ENCODE measurements at places on chromosomes 2 and 18. TPM values are rescaled to one million over a fixed set of nuclear protein-coding genes. Genes with fewer than 3 reads are reported as not detected.

GRCh38 chr2:68548396-68548795, 81.0 kb downstream of the APLF start:
- DNase-seq: no peak

GRCh38 chr18:10526561-10526949, 728 bp downstream of the NAPG start:
- DNase-seq: no peak

CAVIN2 gene
- not detected for total RNA-seq

DNA sequence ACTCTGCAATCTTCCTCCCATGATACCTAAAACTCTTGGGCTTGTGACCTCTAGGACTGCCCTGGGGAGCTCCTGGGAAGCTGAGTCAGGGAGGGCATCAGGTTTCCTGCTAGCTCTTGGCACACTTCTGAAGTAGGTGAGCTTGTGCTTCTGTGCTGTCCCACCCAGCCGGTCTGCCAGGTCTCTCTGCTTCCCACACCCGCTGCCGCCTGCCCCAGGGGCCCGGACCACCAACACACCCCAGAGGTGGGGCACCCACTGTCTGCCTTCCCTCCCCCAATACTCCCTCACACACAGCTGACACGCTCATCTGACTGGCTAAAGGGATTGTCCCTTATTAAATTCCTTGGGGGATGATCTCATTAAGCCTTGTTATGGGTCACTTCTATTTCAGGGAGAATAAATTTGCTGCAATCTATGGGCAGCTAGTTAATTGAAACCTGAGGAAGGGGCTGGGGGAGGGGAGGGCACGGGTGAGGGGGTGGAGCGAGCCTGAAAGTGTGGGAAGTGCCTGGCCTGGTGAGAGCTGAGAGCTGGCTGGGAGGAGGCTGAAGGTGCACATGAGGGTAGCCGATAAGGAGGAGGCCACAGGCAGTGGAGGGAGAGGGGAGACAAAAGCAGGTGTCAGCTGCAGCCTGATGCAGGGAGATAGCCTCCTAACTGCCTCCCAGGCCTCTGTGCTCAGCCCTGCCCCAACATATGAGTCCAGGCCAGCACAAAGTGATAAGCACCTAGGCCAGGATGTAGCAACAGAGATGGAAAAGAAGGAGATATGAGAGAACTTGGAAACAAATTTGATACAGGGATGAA, 48.8 kb downstream of the HAUS1 start:
- DNase-seq: no peak

SERPINB3 gene
- not detected for total RNA-seq

GRCh38 chr2:181771356-181771755, 91.0 kb upstream of the NEUROD1 start:
- DNase-seq: no peak

RBKS gene
- total RNA-seq: 0.86 TPM

DNA sequence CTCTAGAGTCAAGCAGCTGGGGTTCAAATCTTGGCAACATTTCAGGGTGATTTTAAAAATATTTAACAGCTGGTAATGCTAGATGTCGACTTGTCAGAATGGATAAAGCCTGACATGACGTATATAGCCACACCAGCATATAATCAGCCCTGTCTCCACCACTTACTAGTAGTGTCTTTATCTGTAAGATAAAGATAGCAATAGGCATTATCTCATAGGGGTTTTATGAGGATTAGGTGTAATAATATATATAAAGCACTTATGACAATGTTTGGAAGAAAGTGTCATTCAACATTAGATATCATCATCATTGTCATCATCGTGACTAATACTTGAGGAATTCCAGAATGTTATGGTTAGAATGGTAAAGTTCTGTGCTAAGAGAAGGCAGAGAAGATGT, 369.0 kb upstream of the CWC22 start:
- no peak for DNase-seq

- no peak for DNase-seq
Measured at GRCh38 chr2:101748000-101748399, 50.5 kb downstream of the MAP4K4 start.
